ENCODE measurements at places on chromosomes 6 and 20.

DNA sequence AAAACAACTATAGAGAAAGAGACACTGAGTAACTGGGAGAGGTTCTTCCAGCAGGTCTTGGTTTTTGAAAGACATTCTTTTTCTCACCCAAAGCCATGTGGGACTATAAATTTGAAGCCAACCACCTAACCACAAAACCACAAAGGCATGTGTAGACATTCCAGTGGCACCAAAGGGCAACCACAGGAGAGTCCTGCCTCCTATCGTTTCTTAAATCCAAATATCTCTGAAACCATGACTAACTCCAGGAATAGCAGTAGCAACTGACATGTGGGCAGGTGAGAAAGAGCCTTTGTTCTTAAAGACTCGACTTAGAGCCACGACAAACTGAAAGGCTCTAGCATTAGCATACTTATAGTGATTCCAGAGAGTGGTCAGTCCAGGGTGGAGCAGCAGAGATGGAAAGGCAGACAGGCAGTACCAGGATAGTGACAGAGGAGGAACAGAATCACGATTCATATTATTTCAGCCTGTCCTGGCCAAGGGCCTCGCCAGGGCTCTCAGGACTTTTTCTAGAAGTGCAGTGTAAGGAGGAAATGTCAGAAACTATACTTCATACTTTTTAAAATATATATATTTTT is 9.4 kb upstream of the COL9A1 start:
- no peak for DNase-seq

GRCh38 chr6:116351101-116351500 is 19.6 kb upstream of the DSE start:
- no peak for DNase-seq

- no peak for DNase-seq
Measured at GRCh38 chr6:136812174-136812573, 10.2 kb upstream of the PEX7 start.

DNA sequence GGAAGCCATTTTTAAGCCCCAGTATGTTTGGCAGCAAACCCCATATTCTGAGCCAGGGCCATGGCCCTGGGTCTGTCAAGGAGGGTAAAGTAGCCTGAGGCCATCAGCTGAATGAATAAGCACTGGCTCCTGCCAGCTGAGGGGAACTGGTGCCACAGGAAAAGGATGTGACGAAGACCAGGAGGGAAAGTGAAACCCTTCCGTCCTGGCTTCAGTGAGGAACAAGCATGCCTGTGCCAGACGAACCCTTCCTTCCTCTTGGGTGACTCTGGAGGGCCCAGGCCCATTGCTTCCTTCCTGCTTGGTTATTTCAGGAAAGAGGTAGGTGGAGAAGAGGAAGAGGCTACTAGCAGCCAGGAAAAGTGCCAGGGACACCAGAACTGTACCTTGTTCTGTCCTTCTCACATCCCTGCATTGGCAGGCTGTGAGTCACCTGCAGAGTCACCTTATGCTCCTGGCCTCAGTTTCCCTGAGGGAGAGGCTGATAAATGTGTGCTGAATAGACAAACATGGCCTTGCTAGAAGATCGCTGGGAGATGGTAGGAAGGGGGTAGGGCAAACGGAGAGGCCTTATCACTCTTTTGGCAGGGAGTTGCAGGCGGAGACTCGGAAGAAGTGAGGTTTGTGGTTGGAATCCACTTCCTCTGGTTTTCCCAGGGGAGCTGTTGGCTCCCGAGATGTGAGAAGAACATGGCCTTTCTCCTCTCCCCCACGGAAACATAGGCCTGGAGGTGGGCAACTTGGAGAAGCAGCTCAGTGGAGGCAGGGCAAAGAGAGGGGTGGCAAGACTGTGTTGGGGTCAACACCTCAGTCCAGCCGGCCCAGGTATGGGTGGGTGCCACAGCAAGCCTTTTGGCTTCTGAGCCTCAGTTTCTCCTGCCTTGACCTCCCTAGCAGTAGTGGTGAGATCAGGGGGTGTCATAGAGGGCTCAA is 37.4 kb downstream of the COX4I2 start:
- DNase-seq = peak; percentile 84

DNA sequence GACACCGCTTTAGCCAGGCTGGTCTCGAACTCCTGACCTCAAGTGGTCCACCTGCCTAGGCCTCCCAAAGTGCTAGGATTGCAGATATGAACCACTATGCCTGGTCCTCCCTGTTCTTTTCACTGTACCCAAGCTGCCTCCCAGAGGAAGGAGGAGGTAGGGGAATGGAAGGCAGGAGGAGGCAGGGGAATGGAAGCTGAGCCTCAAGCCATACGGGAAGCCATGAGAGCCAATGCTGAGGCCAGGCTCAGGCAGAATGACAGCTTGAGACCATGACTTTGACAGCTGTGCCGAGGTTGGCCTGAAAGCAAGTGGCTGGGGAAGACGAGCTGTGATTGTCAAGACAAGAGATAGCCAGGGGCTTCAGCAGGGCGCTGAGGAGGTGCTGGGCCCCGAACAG is 13.6 kb upstream of the ZNF335 start:
- no peak for DNase-seq

DNA sequence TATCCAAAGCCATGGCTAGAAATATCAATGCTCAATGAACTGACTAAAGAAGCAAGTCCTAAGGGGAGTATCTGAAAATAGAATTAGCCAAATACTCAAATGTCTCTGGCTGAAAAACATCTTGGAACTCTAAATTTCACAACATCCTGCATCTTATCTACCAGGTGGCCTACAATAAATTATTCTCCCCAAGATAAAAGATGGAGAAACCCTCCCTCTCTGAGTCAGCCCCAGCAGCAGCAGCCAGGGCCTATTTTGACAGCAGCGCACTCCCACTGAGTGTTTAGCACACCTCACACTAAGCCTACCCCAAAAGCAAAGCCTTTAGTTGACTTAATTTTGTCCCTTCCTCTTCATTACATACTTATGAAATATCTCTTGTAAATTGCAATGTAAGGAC is 5.9 kb downstream of the CALHM6 start:
- DNase-seq = no peak

GRCh38 chr20:62951896-62952372 is 575 bp upstream of the SLC17A9 start:
- no peak for DNase-seq

DNA sequence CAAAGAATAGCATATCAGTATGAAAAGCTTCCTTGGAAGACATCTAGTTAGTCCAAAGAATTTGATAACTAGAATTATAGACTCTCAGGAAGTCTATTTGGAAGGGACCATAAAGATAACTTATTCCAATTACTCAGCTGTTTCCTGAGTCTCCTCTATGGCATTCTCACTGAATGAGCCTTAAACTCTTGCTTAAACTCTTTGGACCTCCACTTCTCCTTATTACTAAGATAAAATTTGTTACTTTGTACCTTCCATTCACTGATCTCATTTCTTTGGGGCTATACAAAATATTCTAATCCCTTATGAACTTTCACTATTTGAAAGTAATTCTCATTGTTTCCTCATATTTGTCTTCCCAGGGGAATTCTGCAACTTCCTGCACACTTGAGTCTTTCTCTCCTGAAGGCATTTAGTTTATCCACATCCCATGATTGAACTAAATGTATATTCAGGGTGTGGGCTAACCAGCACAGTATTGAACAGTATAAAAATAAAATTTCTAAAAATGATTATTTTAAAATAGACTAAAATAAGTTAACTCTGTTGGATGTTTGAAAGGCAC is 67.1 kb upstream of the NOTCH4 start:
- DNase-seq = peak; percentile 28

- DNase-seq = no peak
Measured at GRCh38 chr6:22062807-22063408, 233.9 kb downstream of the PRL start.

DNA sequence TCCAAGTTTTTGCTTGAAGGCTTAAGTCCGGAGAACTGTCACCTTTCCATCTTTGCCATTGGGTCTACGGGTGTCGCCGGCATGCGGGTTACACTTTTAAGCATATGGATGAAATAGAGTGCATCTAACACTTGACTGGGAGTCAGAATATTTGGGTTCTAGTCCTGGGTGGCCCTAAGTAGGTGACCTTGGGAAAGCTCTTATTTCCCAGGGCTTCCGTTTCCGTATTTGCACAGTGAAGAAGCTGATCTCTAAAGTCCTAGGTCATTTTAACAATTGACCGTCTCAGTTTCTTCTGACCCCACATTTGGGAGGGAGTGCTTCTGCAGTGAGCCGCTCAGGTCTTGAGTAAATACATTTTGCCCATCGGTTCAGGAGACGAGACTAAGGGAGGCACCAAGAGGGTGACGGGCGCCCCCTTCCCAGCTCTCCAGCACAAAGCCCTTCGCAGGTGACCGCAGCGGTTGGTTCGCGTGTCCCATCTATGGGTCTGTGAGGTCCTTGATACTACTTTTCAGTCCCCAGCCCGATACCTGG is 651 bp upstream of the BLTP3A start:
- peak; percentile 58 for DNase-seq

DNA sequence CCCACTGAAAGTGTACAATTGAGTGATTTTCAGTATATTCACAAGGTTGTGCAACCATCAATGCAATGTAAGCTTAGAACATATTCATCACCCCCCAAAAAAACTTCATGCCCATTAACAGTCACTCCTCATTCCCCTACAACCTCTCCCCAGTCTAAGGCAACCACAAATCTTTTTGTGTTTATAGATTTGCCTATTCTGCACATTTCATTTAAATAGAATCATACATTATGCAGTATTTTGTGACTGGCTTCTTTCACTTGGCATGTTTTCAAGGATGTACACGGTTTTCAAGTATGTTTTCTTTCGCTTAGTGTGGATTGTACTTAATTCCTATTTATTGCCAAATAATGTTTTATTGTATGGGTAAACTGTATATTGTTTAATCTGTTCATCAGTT is 329.3 kb upstream of the RNF24 start:
- DNase-seq = no peak

GRCh38 chr6:160510199-160510598 is 153.9 kb downstream of the LPA start:
- no peak for DNase-seq

DNA sequence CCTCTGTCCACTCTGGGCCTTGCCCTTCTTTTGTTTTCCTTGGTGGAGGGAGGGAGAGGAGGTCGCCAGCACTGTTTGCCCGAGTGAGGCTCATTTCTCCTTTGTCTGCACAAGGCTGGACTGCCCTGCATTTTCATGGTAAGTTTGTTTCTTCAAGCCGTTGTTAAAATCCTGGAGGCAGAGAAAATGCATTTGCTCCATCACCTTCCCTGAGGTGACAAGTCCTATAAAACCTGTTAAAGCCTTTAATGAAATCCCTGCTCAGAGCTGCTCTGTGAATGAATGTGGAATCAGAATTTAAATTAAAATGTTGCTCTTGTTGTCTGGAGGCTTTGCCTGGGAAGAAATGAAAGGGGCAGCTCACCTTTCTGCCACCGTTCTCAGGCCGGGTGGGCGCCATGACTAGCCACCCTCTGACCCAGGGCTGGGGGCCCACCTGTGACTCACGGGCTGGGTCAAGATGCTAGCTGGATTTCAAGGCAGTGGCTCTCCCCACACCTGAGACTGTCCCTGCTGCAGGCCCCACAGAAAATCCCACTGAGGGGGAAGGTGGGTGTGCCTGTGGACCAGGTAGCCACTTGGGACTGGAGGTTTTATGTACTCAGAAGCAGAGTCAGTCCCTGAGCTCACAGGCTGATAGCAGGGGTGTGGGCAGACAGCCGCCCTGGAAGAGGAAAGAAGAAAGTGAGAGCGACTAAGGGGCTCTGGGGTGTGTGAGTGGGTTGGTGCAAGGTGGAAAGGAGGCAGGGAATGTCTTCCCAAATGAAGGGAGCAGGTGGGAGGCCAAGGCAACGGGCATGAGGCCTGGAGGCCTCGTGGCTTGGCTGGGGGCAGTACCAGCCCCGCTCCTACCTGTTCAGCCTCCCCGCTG is 24.0 kb upstream of the MYT1 start:
- no peak for DNase-seq

- peak; percentile 89 for DNase-seq
Measured at GRCh38 chr6:131914967-131915751, 36.0 kb downstream of the CCN2 start.

DNA sequence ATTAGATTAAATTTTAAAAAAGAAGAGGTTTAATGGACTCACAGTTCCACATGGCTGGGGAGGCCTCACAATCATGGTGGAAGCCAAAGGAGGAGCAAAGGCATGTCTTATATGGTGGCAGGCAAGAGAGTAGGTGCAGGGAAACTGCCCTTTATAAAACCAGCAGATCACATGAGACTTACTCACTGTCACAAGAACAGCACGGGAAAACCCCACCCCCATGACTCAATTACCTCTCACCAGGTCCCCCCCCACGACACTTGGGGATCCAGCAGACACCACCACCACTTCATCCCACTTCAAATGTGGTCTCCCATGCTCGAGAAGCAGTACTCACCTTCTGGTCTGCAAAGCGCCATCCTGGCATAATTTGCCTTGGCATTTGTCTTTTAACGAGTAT is 24.6 kb downstream of the MTFR2 start:
- DNase-seq = no peak

GRCh38 chr20:62643521-62644043 is 1.3 kb downstream of the SLCO4A1 start:
- DNase-seq = no peak
